ENCODE measurements at places on chromosomes 12 and 14.

DNA sequence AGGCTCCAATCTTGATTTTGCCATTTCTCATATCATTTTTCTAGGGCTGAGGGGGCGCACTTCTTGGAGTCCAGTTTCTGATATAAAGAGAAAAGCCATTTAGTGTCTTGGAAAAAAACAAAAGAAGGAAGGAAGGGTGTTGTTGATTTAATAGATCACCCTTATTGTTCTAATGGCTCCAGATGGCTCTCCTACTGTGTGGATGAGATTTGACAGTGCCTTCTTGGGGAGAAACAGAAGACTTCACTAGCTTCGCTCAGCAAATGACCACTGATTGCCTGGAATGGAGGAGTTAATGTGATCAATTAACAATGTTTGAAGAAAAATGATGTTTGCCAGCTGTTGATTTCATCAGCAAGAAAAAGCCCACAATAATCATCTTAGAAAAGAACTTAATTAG, 216.2 kb downstream of the APAF1 start:
- no peak for DNase-seq

DNA sequence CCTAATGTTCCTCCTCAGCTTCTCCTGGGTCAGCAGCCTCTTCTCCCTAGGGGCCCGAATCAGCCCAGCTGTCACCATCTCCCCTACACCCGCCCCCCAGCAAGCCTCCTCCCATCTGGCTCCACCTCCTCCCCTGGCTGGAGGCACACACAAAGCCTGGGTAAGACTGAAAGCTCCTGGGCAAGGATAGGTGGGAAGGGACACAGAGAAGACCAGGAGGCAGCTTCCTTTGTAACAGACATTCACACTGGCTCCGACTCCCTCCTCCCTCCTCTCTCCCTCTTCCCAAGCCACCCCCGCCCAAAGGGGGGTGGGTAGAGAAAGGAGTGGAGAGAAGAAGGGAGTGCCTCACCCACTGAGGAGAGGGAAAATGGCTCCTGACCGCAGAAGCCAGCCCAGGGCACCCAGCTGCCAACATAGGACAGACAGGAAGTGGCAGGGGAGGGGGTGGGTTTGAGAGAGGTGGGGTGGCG, 4.0 kb downstream of the CHD4 start:
- no peak for DNase-seq

- DNase-seq, result peak; percentile 38
Observed at GRCh38 chr12:43676183-43676813, 82.3 kb downstream of the PUS7L start.

GRCh38 chr12:111733340-111733915, 33.3 kb upstream of the ALDH2 start:
- DNase-seq, result no peak

DNA sequence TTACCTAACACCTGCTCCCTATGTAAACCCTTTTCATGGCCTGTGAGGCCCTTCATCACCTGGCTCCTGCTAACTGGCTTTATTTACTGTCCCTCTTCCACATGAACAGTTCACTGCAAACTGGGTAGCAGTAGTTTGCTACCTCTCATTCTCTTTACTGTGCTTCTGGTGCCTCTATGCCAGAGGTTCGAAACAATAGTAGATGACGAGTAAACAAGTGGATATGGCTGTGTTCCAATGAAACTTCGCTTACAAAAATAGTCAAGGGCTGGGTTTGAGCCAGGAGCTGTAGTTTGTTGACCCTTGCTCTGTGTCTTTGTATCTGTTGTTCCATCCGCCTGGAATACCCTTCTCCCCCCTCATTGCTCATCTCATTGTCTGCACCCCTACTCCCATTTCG, 233.6 kb upstream of the RMST start:
- no peak for DNase-seq

Data from Kasumi-1 (cell line).